ENCODE measurements at places on chromosomes 5 and 9.

DNA sequence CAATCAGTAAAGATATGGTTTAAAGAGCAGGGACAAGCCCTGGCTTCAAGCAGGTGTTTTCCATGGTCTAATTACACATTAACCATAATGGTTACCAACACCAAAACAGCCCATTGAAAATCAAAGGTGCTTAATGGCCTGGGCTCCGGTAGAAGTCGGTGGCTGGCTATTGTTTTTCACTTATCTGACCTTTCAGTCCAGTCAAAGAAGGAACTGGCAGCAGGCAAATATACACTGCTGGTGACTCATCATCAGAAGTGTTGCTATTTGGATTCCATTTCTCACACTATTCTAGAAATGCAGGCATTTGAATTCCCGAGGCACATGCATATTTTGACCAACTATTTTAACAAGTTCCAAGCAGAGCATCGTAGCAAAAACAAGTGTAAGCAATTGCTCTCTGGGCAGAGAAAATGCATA is 26.3 kb upstream of the GABRP start:
- DNase-seq, result no peak

GRCh38 chr9:129889122-129889940 is 54.1 kb downstream of the USP20 start:
- DNase-seq, result no peak

GRCh38 chr5:177495243-177496060 is 2.0 kb downstream of the PDLIM7 start:
- DNase-seq, result no peak

GRCh38 chr5:11785771-11786352 is 118.4 kb downstream of the CTNND2 start:
- no peak for DNase-seq

DNA sequence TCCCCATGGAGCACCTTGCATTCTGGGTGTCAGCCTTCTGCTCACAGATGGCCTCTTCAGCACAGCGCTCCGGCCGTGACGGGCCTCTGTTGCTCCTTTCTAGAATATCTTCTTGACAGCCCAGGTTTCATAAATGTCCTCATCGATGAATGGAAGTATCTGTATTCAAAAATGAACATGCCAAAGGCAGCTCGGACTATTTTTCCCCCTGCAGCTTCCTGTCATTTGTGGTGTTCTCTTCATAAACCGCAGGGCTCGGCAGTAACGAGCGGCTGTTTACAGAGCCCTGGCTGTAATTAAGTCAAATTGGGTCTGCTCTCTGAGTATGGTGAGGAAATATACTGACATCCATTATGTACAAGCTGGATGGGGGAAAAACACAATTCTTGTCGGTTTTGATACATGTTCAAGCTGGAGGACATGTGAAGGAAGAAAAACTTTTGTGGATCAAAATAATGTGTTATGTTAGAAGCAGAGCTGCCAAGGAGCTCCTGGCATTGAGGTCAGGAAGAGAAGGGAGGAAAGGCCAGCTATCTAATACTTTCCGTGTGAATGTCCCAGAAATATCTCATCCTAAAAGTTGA is 154.1 kb upstream of the CD180 start:
- DNase-seq, result no peak

- DNase-seq, result no peak
Observed at GRCh38 chr5:22314548-22314947, 538.6 kb downstream of the CDH12 start.

GRCh38 chr5:150298701-150299451 is 3.8 kb downstream of the ARSI start:
- no peak for DNase-seq

DNA sequence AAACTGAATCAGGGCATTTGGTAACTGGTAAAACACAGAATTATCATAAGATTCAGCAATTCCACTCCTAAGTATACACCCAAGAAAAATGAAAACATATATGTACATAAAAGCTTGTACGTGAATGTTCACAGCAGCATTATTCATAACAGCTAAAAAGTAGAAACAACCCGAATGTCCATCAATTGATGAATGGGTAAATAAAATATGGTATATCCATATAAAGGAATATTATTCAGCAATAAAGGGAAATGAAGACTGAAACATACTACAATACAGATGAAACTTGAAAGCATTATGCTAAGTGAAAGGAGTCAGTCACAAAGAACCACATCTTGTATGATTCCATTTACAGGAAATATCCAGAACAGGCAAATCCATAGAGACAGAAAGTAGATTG is 65.5 kb downstream of the MPDZ start:
- DNase-seq, result no peak

- DNase-seq, result no peak
Observed at GRCh38 chr5:126965061-126965475, 65.3 kb downstream of the MARCHF3 start.

DNA sequence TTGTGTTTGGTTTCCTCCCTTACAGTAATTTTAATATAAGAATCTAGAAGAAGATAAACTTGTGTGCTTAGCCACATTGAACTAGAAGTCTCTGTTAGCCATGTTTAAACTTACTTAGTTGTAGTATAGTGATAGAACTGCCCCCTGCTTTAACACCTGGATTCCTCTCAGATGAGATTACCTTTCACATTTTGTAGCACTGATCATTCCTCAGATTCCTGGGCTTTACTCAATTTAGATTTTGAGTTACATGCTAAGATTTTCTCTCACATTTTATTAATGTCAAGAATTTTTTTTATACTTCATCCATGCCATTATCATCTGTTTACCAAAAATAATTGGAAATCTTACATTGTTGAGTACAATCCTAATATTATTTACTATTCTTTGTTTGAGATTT is 70.5 kb downstream of the GPBP1 start:
- no peak for DNase-seq

- no peak for DNase-seq
Observed at GRCh38 chr5:151740958-151741373, 17.5 kb downstream of the ATOX1 start.

- DNase-seq, result no peak
Observed at GRCh38 chr9:72082536-72082935, 22.1 kb upstream of the C9orf57 start.

DNA sequence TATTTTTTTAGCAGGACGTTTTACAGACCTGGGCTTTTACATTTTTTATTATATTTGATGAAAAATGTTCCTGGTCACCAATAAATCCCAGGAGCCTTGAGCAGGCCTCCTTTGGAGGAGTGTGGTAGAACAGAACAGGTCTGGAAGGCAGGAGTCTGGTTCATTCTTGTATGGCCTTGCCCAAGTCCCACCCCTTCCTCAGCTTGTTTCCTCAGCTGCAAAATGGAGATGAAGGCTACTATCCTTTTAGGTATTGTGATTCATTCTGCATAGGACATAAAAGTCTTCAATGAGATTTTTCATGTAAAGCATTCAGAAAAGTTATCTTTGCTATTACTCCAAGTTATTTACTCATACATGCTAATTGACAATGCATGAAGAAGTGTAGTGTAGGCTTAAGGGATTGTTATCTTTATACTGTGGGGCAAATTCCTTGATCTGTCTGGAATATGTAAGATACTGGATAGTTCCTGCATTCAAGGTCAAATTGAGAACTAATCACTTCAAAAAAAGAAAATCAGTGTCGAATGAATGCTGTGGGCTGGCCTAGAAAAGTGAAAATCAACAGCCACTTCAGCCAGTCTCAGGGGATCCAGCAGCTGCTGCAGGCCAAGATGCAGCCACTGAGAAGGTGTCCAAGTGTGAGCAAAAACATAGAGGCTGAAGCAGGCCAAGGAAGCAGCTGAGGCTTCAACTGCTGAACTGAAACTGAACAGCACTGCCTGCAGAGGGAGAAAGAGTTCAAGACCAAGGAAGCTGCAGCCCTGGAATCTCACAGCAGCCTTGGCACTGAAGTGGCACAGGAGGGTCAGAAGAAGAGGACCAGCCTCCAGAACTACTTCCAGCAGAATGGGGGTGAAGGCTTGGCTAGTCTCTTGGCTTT is 15.5 kb upstream of the SLC36A3 start:
- DNase-seq, result no peak

DNA sequence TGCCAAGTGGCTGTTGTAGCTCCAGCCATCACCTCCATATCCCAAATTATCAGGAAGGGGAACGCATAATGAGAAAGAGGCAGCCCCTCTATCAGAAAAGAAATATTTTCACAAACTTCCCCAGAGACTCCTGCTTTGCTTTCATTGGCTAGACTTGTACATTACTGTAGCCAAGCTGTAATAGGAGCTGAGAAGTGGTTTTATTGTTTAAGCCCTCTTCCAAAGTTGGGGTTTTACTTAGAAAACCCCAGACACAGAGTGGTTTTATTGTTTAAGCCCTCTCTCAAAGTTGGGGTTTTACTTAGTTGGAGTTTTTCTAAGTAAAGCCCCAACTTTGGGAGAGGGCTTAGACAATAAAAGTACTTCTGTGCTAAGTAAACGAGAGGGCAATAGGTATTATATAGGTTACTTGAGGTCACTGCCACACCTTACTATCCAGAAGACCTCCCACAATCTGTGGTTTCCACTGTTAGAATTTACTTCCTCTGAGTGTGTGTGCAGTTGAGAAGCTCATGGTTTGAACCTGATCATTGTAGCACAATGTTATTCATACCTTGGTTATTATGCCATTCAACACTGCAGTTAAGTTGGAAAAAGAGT is 215.7 kb upstream of the OTULINL start:
- DNase-seq, result no peak

GRCh38 chr9:8223861-8224260 is 424.3 kb upstream of the DMAC1 start:
- no peak for DNase-seq

GRCh38 chr5:103793595-103794182 is 231.1 kb upstream of the NUDT12 start:
- DNase-seq, result no peak

DNA sequence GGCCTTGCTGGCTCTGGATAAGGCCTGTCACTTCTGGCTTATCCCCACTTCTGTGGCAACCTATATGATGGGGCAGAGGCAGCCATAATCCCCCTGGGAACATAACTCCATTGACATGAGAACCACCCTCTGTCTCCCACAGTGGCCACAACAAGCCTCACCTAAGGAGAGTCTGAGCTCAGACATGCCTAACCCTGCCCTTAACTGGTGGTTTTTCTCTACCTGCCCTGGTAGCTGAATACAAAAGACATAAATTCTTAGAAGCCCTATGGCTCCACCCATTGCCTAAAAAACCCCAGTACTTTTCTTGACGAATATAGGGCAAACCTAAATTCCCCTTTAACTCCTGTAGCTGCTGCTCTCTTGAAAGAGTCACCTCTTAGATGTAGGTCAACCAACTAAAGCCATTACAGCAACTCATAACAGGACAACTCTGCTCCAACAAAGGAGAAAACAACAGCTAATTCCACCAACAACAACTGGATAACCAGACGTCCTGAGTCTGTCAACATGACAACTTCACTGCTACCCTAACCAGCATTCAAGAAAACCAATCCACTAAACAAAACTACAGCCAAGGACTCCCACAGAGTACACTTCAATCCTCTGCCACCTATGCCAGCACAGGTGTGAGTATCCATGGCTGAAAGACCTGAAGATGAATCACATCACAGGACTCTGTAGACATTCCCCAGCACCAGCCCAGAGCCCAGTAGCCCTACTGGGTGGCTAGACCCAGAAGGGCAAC is 427.7 kb downstream of the PRELID2 start:
- no peak for DNase-seq

GRCh38 chr5:126920291-126920690 is 110.1 kb downstream of the MARCHF3 start:
- no peak for DNase-seq

GRCh38 chr5:169094586-169095409 is 206.1 kb downstream of the SLIT3 start:
- no peak for DNase-seq

DNA sequence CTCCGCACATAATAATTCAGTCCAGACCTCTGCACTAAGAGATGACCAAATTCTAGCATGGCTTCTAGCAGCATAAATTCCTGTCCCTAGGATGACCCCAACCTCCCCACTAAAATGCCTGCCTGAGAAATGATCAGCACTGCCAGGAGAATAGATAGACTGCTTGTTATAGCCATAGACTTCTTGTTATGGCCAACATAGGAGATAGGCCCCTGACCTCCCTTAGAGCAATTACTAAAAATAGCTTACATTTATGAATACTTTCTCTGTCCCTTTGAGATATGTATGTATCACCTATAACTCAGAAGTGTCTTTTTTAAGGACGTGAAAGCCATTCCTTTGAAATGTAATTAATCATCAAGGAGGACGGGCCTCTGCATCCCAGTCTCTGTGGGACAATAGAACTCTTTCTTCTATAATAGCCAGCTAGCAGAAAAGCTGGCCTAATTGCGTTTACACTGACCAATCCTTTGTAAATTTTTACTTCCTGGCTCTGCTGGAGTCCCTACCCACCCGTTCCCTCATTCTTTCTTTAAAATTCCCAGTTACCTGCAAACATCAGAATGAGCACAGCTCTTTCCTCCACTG is 1002.7 kb downstream of the CDH18 start:
- no peak for DNase-seq

- DNase-seq, result no peak
Observed at GRCh38 chr9:97528529-97529230, 27.2 kb downstream of the TMOD1 start.

DNA sequence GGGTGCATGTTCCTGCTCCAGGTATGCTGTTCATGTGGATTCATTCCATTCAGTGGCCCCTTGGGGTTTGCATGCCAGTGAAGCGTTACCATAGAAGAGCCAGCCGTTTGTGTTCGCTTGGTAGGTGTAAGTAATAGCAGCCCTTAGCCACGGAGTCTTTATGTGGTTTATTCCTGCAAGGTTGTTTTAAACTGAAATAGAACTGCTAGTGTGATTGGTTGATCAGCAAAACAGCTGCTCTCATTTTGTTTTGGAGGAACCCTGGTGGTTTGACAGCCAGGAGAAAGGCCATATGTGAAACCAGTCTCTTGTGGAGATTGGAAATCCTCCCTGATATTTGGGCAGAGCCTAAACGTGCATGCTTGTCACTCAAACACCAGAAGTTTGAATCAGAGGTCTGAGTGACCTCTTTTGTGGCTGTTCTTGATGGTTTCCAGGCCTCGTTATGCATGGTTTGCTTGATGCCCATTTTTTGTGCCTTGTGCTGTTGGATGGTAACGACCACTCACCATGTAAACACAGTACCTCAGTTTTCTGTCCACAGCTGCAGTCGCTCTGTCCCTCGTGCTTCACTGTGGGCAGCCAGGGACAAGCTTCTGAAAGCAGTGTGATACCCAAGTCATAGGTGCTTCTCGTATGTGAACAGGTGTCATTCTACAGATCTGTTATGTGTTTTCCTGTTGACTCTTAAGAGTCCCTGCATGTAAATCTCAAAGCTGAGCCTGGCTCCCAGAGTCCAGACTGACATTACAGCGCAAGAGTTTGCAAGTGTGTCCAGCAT is 58.3 kb upstream of the NXNL2 start:
- no peak for DNase-seq

GRCh38 chr9:33714989-33715388 is 80.4 kb upstream of the PRSS3 start:
- no peak for DNase-seq

DNA sequence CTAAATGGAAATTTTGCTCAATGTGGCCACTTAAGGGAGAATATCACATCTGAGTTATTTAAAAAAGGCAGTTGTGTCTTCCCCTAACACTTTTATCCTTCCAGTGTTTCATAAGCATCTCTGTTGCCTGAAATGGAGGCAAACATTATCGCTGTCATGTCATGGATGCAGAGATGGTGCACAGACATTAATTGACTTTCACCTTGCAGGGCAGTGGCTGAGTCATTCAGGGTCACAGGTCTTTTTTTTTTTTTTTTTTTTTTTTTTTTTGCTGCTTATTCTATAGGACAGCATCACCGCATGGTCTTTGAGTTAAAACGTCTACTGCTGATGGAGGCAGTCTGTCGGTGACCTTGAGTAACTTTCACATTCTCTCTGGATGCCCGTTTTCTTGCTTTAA is 36.3 kb upstream of the KLF9 start:
- no peak for DNase-seq

- no peak for DNase-seq
Observed at GRCh38 chr9:94870793-94871558, 144.5 kb downstream of the AOPEP start.

Data from stimulated activated CD4-positive, alpha-beta T cell treated with anti-CD3 and anti-CD28 coated beads, Interleukin-2, amount 100 ng/mL, for 48 hours (primary cell).